Activated T-cell treated with anti-CD3 and anti-CD28 coated beads, Interleukin-2, amount 50 U/mL, for 72 hours (primary cell): ENCODE measurements at places on chromosomes 16 and 17. TPM values are rescaled to one million over a fixed set of nuclear protein-coding genes. Genes with fewer than 3 reads are reported as not detected.

GRCh38 chr17:8985054-8985701, 19.7 kb upstream of the PIK3R5 start:
- no peak overlapping the region for H3K27ac ChIP-seq
- H3K4me3 ChIP-seq: no peak overlapping the region
- peaks cover 6% of the 10 kb centered on the region for H3K36me3 ChIP-seq
- H3K27me3 ChIP-seq: no peaks in the 10 kb centered on the region

- no peaks in the 10 kb centered on the region for H3K27me3 ChIP-seq
- H3K4me1 ChIP-seq: no peaks in the 10 kb centered on the region
- DNase-seq: no peak
- no peak overlapping the region for H3K27ac ChIP-seq
- H3K4me3 ChIP-seq: no peak overlapping the region
- H3K36me3 ChIP-seq: no peaks in the 10 kb centered on the region
Measured at GRCh38 chr16:60077861-60078260, 1343.7 kb upstream of the GOT2 start.

- no peaks in the 10 kb centered on the region for H3K36me3 ChIP-seq
- peaks cover 23% of the 10 kb centered on the region for H3K4me1 ChIP-seq
- peak overlapping the region; percentile 79 for H3K4me3 ChIP-seq
- H3K27ac ChIP-seq: no peak overlapping the region
Measured at GRCh38 chr17:82097184-82097918, 685 bp downstream of the FASN start.

DNA sequence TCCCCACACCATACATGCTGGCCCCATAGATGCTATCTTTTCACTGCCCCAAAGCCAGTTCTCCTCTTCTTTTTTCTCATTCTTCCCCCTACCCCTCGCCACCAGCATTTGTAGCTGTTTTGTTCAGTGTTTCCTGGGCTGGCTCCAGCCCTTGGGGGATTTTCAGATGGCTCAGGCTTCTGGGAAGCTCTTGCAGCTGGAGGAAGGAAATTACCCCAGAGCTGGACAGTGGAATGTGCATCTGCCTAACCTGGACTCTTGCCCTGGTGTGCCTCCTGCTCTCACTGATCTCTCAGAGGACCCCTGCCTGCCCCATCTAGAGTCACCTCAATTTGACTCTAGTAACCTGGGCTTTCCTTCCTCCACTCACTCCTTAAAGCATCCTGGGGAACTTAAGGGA, 82.8 kb downstream of the MYH13 start:
- no peak overlapping the region for H3K4me3 ChIP-seq
- H3K36me3 ChIP-seq: no peaks in the 10 kb centered on the region
- H3K27ac ChIP-seq: no peak overlapping the region
- H3K27me3 ChIP-seq: peaks cover 50% of the 10 kb centered on the region
- no peak for DNase-seq
- no peaks in the 10 kb centered on the region for H3K4me1 ChIP-seq

DNA sequence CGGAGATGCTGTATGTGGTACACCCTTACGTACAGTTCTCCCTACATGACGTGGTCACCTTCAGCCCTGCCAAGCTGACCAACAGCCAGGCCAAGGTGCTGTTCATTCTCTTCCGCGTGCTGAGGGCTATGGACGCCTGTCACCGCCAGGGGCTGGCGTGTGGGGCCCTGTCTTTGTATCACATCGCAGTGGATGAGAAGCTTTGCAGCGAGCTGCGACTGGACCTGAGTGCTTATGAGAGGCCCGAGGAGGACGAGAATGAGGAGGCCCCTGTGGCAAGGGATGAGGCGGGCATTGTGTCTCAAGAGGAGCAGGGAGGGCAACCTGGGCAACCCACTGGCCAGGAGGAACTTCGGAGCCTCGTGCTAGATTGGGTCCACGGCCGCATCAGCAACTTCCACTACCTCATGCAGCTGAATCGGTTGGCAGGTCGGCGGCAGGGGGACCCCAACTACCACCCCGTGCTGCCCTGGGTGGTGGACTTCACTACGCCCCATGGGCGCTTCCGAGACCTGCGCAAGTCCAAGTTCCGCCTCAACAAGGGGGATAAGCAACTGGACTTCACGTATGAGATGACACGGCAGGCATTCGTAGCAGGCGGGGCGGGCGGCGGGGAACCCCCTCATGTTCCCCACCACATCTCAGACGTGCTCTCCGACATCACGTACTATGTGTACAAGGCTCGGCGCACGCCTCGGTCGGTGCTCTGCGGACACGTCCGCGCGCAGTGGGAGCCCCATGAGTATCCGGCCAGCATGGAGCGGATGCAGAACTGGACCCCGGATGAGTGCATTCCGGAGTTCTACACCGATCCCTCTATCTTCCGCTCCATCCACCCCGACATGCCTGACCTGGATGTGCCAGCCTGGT, 1.4 kb downstream of the WDR81 start:
- H3K27ac ChIP-seq: no peak overlapping the region
- H3K4me1 ChIP-seq: peaks cover 38% of the 10 kb centered on the region
- peak overlapping the region; percentile 82 for H3K4me3 ChIP-seq
- no peaks in the 10 kb centered on the region for H3K27me3 ChIP-seq
- DNase-seq: no peak

DNA sequence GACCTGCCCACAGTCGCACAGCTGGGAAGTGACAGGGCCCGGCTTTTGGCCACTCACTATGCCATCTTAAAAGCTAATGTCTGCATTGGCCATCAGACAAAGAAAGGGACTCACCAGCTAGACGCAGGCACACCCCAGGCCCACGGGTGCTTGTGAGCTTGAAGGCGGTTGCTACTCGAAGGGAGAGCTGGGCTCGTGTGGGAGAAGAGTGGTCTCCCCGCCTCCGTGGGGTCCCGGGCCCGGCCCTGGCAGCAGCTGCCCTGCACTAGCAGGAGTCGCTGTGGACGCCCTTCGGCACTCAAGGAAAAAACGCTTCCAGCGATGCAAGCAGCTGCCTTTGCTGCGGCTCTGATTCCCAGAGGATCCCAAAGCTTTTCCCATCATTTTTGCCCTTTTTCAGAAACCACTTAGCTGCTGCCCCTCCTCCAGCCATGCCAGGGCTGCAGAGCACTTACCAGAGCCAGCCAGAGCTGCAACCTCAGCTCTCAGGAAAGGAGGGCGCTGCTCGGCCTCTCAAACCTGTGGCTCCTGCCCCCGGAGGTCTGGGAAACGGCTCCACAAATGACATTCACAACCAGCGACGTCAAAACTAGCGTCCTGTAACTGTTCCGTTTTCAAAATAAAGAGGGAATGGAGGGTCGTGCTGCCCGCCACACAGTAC, 12.3 kb downstream of the TRPV1 start:
- no peak overlapping the region for H3K27ac ChIP-seq
- H3K36me3 ChIP-seq: no peaks in the 10 kb centered on the region
- H3K4me1 ChIP-seq: no peaks in the 10 kb centered on the region
- no peak for DNase-seq

DNA sequence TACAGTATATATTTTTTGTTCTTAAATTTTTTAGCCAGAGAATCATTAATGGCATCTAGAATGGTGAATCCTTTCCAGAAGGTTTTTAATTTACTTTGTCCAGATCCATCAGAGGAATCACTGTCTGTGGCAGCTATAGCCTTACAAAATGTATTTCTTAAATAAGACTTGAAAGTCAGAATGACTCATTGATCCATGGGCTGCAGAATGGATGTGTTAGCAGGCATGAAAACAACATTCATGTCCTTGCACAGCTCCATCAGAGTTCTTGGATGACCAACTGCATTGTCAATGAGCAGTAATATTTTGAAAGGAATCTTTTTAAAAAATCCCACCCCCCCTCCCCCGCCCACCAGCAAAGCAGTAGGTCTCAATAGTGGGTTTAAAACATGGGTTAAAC, 51.4 kb downstream of the CACNG1 start:
- no peak overlapping the region for H3K4me3 ChIP-seq
- peak overlapping the region; percentile 38 for H3K27ac ChIP-seq
- H3K36me3 ChIP-seq: peaks cover 17% of the 10 kb centered on the region
- peaks cover 36% of the 10 kb centered on the region for H3K4me1 ChIP-seq
- no peaks in the 10 kb centered on the region for H3K27me3 ChIP-seq
- DNase-seq: no peak

DNA sequence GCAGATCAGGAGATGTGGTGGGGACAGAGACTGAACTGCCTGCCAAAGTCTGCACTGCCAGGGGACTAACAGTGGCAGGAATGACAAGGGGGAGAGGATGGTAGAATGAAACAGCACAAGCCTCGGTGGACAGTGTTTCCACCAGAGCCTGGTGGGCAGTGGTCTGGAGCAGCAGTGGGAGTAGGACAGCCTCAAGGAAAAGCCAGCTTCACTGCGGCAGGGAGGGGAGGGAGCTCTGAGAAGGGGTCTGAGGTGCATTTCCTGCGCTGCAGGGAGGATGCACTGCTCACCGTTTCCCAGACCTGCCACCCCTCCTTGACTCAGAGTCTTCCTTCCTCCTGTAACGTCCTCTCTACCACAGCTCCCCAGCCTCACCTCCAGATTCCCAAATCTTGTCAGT, 33.8 kb downstream of the MARCHF10 start:
- H3K4me3 ChIP-seq: no peak overlapping the region
- no peaks in the 10 kb centered on the region for H3K4me1 ChIP-seq
- no peak overlapping the region for H3K27ac ChIP-seq
- peaks cover 23% of the 10 kb centered on the region for H3K27me3 ChIP-seq
- DNase-seq: no peak

GRCh38 chr16:81866820-81867440, 87.8 kb downstream of the PLCG2 start:
- DNase-seq: no peak
- no peak overlapping the region for H3K4me3 ChIP-seq
- no peak overlapping the region for H3K27ac ChIP-seq
- H3K36me3 ChIP-seq: no peaks in the 10 kb centered on the region

GRCh38 chr17:64686705-64687104, 24.6 kb upstream of the SMURF2 start:
- H3K36me3 ChIP-seq: no peaks in the 10 kb centered on the region
- DNase-seq: no peak
- no peak overlapping the region for H3K27ac ChIP-seq
- no peaks in the 10 kb centered on the region for H3K27me3 ChIP-seq

- H3K36me3 ChIP-seq: no peaks in the 10 kb centered on the region
- H3K27ac ChIP-seq: no peak overlapping the region
- no peak for DNase-seq
- no peaks in the 10 kb centered on the region for H3K4me1 ChIP-seq
- peaks cover 29% of the 10 kb centered on the region for H3K27me3 ChIP-seq
Measured at GRCh38 chr17:74128456-74129211, 74.8 kb upstream of the RPL38 start.

DNA sequence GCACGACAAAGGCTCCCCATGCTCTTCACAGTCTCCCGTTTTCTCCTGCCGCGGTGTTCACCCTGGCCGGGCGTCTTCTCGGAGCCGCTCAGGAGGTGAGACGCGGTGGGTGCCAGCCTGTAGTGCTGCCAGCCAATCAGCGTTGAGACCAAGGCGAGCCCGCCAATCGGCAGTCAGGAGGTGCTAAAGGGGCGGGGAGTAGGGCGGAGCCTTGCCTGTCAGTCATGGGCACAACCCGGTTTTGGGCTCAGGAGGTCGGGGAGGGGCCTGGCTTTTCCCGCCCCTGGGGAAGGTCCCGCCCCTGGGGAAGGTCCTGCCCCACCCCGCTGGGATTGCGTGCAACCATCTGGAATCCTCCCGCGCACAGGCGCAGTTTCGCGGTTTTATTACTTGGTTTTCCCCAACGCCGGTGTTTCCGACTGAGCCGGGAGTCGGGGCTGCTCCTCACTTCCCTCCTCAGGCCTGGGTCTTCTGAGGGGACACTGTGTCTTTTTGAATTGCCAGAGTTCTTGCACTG, at the start of gene PRDM7:
TSS of gene PRDM7 (minus strand) at position 92 of the 517 bp plus-strand sequence. CDS start 1,421 bp downstream, outside the sequence.
- peak within 1 kb of the TSS; percentile 70 for H3K27ac ChIP-seq
- peaks cover 16% of the 10 kb centered on the region for H3K27me3 ChIP-seq
- peak within 1 kb of the TSS; percentile 92 for H3K4me3 ChIP-seq
- peaks cover 34% of the 10 kb centered on the region for H3K4me1 ChIP-seq
- DNase-seq: peak; percentile 98
- H3K36me3 ChIP-seq: no peaks in the 10 kb centered on the region

GRCh38 chr16:19315889-19316433, 30.4 kb downstream of the CLEC19A start:
- H3K27ac ChIP-seq: no peak overlapping the region
- no peak overlapping the region for H3K4me3 ChIP-seq
- H3K36me3 ChIP-seq: no peaks in the 10 kb centered on the region
- H3K4me1 ChIP-seq: no peaks in the 10 kb centered on the region
- H3K27me3 ChIP-seq: no peaks in the 10 kb centered on the region

DNA sequence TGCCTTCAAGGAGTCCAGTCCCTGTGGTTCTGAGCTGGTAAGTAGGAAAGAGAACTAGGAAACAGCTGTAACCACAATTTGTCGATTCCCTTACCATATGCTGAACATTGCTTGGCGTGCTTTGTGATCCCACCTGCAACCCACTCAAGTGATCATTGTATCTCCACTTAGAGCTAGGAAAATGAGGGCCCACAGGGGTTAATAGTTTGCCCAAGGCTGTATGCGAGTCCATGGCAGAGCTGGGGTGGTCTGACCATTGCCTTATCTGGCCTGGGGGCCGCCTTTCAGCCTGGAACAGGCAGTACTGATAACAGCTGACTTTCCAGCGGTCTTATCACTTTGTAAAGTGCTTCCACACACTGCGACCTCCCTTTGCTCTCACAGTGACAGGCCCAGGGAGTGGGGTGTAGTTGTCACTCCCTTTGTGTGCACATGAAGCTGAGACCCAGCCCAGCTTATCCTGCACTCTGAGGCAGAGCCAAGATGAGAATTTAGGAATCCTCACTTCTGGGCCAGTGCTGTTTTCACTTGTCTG, 9.8 kb downstream of the MYL4 start:
- DNase-seq: no peak
- peaks cover 38% of the 10 kb centered on the region for H3K4me1 ChIP-seq
- H3K27ac ChIP-seq: no peak overlapping the region
- H3K27me3 ChIP-seq: peaks cover 5% of the 10 kb centered on the region

DNA sequence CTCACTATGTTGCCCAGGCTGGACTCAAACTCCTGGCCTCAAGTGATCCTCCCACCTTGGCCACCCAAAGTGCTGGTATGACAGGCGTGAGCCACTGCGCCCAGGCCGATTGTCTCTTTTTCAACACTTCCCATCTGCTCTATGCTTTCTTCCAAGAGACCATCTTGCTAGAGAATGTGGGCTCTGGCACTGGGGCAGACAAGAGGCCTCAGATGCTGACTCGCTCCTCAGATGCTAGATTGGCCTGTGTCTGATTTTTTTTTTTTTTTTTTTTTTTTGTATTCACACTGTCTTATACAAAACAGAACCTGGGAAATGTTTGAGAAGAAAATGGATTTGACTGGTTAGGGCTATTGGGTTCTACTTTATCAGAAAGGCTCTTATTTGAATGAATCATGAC, 58.2 kb downstream of the CYB5D2 start:
- H3K4me1 ChIP-seq: peaks cover 6% of the 10 kb centered on the region
- no peak overlapping the region for H3K4me3 ChIP-seq
- no peak for DNase-seq
- peaks cover 16% of the 10 kb centered on the region for H3K36me3 ChIP-seq

Gene TLCD3B
- 6.9 TPM for total RNA-seq

Gene OR4D1
- 0.35 TPM for total RNA-seq

Gene DHRS7C
- total RNA-seq: not detected

Gene ABCC3
- not detected for total RNA-seq

Gene ATP1B2
- total RNA-seq: 0.30 TPM

Gene NPIPA8
- total RNA-seq: not detected

Gene SGF29
- total RNA-seq: 42.4 TPM
